ENCODE measurements at places on chromosomes 4 and X.

- no peak for DNase-seq
These were observed 641.4 kb downstream of the TRIML1 start for GRCh38 chr4:188780686-188781085.

DNA sequence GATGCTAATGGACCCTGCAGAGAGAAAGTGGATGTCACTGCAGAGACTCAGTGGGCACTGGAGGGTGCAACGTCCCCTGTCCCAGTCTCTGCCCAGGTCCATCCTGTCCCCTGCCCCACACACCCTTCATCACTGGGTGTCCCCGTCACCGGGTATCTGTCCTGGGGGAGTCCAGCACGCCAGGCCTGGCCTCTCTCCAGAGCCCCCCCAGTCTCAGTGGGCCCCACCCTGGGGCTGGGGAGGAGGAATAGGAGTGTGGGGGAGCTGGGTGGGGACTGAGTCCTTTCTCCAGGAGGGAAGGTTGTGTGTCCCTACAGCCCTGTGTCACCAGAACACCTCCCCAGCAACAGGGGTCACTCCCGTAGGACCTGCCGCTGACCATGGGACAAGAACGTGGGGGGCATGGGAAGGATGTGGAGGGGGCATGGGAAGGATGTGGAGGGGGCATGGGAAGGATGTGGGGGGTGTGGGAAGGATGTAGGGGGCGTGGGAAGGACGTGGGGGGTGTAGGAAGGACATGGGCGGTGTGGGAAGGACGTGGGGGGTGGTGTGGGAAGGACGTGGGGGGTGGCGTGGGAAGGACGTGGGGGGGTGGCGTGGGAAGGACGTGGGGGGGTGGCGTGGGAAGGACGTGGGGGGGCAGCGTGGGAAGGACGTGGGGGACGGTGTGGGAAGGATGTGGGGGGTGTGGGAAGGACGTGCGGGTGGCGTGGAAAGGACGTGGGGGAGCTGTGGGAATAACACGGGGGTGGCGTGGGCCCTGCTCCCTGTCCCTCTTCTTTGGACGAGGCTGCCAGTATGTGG, 21.0 kb upstream of the SPON2 start:
- DNase-seq: no peak

- no peak for DNase-seq
These were observed 1418.0 kb downstream of the STIM2 start for GRCh38 chr4:28278676-28279075.

DNA sequence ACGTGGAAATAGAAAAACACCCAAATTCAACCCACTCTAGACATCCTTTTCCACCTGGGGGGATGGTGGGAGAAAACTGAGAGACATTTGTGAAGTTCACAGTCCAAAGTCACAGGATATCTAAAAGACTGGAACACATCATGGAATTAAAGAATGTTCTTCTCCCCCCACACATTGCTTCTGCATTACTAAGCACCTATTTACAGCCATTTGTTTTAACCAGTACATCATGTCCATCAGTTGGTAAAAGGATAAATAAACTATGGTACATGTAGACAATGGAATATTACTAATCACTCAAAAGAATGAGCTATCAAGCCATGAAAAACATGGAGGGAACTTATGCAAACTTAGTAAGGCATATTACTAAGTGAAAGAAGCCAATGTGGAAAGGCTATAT, 185.5 kb upstream of the ANXA10 start:
- no peak for DNase-seq

GRCh38 chr4:48912349-48912748, 5.8 kb upstream of the OCIAD2 start:
- no peak for DNase-seq

DNA sequence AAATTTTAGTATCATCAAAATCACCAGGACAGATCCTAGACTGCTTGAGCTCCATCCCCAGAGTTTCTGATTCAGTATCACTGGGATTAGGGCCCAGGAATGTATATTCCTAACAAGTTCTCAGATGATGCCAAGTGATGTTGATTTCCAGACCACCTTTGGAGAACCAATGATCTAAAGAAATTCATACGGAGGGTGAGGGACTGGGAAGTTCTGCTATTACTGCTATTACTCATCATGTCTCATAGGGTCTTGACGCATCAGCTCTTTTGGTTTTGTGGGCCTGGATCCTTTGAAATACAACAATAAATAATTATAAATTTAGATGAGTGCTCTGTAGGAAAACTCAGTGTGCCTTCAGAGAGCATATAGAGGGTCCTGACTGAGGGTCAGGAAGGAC, 59.8 kb upstream of the LGI2 start:
- no peak for DNase-seq

DNA sequence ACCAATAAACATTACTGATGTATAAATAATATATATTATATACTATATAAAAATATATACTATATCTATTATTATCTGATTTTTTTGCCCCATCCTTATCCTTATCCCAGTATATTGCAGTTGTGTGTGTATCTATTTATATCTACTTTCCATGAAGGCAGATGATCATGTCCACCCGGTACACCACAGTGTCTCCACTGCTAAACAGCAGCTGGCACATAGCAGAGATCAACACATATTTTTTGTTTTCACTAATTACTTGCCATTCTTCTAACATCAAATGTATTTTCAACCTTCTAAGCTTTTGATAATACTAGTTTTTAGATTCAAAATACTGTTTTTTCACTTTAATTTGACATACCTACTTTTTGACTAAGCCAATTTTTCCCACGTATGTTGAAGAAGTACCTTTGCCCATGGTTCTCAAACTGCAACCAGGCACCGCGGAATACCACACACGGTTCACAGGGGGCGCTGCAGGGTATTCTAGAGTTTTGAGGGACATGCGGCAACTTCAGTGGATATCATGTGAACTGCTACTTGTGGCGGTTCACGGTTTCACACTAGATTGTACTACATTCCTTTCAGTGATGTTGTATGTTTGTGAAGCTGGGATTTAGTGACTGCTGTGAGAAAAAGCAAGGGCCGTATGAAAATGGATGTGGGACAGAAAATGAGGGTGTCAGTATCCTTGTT, 182.5 kb upstream of the NPY2R start:
- DNase-seq: peak; percentile 21

DNA sequence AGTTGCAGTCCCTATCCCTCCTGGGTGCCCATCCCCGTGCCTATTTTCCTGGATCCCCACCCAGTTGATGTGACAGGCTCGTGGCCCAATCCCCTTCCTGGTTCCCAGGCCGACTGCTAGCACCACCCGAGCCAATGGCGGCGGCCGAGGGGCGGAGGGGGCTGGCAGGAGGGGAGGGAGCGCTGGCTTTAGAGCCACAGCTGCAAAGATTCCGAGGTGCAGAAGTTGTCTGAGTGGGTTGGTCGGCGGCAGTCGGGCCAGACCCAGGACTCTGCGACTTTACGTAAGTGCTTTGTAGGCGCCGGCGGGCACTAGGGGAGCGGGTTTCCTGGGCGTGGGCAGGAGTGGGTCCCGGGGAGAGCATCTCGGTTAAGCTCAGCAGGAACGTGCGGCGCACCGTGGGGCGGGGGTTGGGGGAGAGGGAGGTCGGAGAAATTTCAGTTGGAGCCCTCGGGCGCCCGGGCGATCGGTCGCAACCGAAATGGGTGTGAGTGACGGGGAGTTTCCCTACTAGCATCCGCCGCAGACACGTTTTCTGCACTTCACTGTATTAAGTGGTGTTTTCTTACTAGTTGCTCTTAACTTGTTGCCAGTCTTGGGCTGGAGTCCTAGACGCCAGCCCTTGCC, at the start of gene PLS3:
TSS of gene PLS3 (plus strand) at position 197 of the 627 bp plus-strand sequence. CDS start 49,077 bp downstream, outside the sequence.
- DNase-seq: peak; percentile 81

All from MCF 10A (cell line).